ENCODE measurements at places on chromosomes 7 and 10.

- DNase-seq, result no peak
These were observed 464.9 kb upstream of the NRP1 start for GRCh38 chr10:33799281-33799943.

DNA sequence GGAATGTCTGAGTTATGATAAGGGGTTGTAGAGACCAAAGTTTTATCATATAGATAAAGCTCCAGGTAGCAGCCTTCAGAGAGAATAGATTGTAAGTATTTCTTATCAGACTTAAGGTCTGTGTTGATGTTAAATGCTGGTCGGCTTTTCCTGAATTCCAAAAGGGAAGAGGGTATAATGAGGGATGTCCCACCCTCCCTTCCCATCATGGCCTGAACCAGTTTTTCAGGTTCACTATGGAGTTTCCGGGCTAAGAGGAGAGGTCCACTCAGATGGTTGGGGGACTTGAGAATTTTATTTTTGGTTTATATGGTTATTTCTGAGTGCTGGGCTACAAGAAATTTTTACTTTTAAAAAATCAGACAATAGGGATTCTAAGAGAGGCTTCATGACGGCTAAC lies 45.2 kb downstream of the HERPUD2 start:
- DNase-seq, result no peak

- no peak for DNase-seq
These were observed 16.2 kb downstream of the ATG9B start for GRCh38 chr7:151008143-151008510.

GRCh38 chr10:24156686-24157085 lies 52.3 kb upstream of the KIAA1217 start:
- no peak for DNase-seq

DNA sequence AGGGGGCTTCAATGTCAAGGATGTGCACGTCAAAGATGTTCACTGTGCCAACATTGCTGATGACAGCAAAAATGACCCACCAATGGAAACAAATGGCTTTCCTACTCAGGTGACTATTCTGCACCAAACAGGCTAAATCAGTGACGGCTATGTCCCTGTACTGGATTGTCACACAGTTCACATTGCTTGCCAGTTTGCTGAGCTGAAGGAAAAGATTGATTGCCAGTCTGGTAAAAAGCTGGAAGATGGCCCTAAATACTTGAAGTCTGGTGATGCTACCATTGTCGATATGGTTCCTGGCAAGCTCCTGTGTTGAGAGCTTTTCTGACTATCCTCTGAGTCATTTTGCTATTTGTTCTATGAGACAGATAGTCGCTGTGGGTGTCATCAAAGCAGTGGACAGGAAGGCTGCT lies 202.2 kb upstream of the ETV1 start:
- no peak for DNase-seq

- DNase-seq, result no peak
These were observed 35.8 kb downstream of the FOXL3 start for GRCh38 chr7:325811-326210.

DNA sequence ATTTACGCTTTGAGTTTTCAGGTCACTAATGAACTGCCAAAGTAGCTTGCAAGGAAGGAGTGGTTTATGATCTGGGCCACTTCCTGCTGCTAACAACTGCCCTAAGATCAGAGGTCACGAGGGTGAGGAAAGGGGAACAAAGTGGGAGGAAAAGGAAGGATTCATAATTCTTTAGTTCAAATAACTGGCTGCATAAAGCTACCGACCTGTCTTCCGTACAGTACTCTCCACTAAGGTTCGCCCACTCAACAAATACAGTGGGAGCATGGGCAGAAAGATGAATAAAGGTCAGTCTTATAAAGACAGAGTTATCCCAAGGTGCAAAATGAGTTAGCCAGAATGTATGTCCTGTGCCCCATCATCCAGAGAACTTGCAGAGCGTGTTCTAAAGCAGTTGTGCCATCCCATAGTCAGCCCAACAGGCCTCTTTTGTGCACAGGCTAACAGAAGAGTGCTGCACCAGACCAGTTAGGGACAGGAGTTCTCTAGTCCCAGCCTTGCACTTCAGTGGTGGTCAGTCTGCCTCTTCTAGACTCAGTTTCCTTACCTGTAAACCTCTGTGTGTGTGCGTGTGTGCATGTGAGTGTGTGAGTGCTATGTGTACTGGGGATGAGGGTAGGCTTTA lies 65.9 kb downstream of the CREB3L2 start:
- no peak for DNase-seq

DNA sequence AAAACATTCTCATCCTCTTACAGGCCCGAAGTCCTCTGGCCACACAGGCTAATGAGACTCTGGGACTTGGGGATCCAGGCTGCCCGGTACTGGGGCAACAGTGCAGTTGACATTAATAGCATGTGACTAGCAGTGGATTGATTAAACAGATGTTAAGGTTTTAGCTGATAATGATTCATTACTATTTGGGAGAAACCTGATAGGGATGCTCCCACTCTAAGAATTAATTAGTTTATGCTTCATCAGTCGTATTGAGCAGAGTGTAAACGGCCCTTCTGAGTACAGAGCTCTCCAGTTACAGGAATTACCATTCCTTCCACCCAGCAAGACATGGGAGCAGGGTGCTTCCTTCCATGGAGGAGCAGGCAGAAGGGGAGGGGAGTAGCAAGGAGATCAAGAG lies 82.7 kb downstream of the RPS24 start:
- DNase-seq, result no peak

DNA sequence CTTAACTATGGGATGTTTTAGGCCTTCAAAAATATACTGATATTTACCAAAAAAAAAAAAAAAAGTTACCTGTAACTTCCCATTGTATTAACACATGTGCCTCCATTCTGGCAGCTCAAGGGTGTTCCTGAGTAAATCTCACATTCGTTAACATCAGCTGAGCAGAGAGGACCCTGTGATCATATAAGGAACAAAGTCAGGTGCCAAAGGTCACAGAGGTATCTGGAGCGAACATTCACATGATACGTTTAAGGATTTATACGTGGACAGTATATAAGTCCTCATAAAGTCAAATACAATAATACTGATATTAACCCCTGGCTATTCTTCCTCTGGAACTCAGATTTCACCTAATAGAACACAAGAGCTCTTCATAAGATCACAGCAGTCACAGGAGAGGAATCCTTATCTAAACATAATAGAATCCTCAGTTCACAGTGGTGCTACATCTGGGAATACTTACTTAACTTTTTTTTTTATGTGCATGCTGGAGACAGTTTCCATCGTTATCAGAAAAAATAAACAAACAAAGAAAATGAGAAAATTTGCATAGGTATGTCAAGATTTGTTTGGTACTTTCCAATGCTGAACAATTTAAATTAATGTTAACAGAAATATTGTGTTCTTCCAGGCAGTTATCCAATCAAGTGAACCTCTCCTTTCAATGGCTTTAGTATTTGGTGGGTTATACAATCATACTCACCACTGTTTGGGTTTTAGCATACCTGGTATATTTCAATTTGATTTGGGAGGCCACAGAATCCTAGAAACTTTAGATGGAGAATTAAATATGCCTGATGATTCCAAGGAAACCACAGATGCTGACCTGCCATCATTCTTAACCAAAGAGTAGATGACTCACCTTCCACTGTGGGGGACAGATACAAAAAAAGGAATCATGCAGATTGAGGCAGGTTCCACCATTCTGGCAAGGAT lies 6.6 kb downstream of the CUBN start:
- no peak for DNase-seq

DNA sequence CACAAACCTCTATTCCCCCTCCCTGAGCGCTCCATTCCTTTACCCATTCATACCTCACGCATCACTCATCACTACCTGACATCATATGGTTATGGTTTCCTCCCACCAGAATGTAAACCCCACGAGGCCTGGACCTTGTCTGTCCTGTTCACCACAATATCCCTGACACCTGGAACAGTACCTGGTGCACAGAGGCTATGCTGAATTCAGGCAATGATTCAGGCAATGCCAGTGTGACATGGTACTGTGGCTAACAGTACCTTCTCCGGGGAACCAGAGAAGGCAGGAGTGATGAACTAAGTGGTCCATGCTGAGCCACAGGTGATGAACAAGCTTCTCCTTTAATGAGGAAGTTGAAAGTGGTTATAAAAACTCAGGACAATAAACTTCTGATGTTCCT lies 202.5 kb upstream of the PLXNA4 start:
- no peak for DNase-seq

DNA sequence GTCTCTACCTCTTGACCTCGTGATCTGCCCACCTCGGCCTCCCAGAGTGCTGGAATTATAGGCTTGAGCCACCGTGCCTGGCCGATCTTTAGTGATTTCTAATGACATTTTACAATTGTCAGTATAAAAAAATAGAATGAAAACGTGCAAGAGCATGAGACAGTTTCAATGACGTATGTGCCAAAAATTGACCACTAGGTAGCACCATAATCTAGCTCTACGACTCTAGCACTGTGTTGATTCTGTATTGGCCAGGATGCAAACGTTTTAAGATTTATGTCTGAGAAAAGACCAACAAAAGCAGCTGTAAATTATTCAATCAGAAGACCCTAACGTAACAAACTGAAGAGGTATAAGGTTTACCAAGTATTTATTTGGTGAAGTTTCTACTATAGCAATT lies 25.4 kb upstream of the EXOC6 start:
- DNase-seq, result no peak

- DNase-seq, result no peak
These were observed 2.5 kb downstream of the GIMAP7 start for GRCh38 chr7:150516956-150517745.

- no peak for DNase-seq
These were observed 8.8 kb upstream of the GET4 start for GRCh38 chr7:867406-868188.

DNA sequence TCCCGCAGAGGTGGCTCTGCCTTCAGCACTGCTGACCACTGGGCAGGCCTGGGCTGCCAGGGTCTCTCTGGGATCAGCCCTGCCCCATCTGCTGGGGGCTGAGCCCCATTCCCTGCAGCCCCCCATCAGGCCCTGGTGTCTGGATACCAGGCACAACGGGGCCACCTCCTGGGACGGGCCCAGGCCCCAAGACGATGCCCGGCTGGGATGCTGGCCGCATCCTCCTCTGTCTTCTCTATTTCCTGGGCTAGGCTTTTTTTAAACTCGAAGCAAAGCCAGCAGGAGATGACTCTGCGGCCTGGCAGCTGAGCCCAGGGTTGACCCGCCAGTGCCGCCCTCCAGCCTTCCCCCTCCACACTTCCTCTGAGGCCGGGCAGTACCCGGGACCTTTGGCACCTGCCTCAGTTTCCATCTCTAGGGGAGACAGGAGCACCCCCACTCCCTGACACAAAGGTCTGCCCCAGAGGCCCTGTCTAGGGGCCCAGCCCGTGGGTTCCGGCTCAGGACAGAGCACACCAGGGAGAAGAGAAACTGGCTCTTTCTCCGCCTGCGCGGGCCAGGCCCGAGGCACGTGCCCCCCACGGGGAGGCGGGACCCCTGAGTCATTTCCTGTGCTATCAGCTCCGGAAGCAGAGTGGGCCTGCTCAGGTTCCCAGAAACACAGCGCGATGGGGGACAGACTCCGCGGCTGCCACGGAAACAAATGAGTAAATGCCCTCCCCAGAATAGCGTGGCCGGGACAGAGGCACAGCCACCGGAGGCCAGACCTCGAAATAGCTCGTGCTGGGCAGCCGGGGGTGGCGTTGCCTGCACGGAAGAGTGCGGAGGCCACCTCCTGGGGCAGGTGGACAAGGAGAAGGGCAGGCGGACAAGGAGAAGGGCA lies 84.6 kb upstream of the PDGFA start:
- DNase-seq, result no peak

- no peak for DNase-seq
These were observed 167.8 kb downstream of the KIF20B start for GRCh38 chr10:89869180-89869579.

DNA sequence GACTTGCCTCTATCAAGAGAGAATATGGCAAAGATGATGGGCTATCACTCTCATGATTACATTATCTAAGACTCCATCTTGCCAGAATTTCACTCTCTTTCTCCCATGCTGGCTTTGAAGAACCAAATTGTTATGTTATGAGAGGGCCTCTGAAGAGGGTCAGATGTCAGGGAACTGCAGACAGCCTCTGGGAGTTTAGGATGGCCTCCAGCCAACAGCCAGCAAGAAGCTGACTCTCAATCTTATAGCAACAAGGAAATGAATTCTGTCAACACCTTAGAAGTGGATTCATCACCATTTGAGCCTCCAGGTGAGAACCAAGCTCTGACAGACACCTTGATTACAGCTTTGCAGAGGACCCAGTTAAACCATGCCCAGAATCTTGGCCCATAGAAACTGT lies 33.6 kb downstream of the ZNF22 start:
- no peak for DNase-seq

DNA sequence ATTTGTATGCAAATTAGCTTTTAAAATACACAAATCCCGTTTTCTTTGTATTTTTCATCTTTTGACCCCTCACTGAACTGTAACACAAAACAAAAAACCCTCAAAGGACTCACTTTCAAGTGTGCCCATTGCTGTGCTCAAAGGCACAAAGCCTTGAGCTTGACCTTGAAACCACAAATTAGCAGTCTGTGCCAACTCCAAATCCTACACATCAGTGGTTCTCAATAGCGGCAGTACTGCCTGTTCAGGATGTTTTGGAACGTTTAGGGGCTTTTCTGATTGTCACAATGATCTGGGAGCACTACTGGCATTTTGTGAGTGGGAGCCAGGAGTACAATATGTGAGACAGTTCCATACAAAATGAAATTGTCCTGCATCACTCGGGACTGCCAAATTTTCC lies 55.5 kb downstream of the KDM7A start:
- DNase-seq, result no peak

GRCh38 chr10:70913191-70913892 lies 25.0 kb upstream of the PCBD1 start:
- DNase-seq, result no peak

- DNase-seq, result no peak
These were observed 24.2 kb upstream of the RASSF4 start for GRCh38 chr10:44935201-44935965.

GRCh38 chr10:1070919-1071318 lies 14.7 kb downstream of the WDR37 start:
- DNase-seq, result no peak

DNA sequence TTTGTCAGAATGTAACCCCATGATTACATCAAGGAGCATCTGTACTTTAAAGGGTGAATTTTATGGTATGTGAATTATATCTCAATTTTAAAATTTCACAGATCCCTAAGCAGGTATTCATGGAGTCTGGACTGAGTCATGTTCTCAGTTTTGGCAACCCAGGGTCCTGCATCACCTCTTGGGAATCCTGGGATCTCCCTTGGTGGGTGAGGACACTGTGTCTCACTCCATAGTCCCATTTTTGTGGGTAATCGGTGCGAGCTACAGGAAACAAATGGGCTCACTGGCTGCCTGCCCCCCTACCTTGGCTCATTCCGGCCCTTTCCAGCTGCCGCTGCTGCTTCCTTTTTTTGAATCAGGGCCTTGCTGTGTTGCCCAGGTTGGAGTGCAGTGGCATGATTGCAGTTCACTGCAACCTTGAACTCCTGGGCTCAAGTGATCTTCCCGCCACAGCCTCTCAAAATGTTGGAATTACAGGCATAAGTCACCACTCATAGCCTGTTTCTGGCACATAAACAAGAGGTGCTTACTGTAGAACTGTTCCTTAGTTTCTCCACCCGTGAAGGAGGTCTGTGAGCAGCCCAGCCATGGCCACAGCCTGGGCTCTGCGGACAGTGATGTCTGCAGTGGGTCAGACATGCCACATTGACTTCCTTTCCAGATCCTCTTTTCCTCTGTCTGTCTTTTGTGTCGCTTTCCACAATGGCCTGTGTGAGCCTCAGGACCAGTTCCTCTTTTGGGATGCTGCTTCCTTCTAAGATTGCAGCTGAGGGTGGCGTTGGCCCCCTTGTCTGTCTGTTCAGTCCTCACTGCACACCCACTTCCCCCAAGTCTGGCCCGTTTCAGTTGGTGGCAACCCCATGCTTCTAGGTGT lies 14.5 kb downstream of the PALD1 start:
- DNase-seq, result no peak

- DNase-seq, result no peak
These were observed 278.0 kb upstream of the KLF14 start for GRCh38 chr7:131011976-131012375.

All from NCI-H1930 (cell line).